ENCODE measurements at places on chromosomes 6 and 20.

- DNase-seq = no peak
These were observed 141.6 kb downstream of the DHX35 start for GRCh38 chr20:39103732-39104131.

- DNase-seq = no peak
These were observed 51.9 kb downstream of the MAFB start for GRCh38 chr20:40637176-40637575.

- no peak for DNase-seq
These were observed 49.1 kb upstream of the TMEM30A start for GRCh38 chr6:75333676-75334200.

DNA sequence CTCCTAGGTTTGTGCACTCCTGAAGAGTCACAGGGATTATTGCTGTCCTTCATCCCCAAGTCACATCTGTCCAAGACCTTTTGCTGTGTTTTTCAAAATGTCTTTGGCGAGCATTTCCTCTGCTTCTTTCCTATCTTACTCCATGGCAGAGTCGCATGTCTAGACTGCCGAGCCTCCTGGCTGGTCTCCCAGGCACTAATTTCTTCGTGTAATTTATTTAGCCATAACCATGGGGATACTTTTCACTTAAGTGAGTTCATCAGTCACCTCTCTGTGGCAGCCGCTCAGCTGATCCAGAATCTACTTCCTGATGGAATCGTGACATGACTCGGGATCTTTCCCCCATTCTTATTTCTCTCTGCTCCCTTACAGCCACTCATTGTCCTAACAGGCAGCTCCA, 25.8 kb downstream of the ADGRF5 start:
- no peak for DNase-seq

GRCh38 chr20:19889011-19889953, 127.9 kb upstream of the NAA20 start:
- DNase-seq = no peak

GRCh38 chr6:83433177-83433576, 2.3 kb upstream of the ME1 start:
- no peak for DNase-seq

DNA sequence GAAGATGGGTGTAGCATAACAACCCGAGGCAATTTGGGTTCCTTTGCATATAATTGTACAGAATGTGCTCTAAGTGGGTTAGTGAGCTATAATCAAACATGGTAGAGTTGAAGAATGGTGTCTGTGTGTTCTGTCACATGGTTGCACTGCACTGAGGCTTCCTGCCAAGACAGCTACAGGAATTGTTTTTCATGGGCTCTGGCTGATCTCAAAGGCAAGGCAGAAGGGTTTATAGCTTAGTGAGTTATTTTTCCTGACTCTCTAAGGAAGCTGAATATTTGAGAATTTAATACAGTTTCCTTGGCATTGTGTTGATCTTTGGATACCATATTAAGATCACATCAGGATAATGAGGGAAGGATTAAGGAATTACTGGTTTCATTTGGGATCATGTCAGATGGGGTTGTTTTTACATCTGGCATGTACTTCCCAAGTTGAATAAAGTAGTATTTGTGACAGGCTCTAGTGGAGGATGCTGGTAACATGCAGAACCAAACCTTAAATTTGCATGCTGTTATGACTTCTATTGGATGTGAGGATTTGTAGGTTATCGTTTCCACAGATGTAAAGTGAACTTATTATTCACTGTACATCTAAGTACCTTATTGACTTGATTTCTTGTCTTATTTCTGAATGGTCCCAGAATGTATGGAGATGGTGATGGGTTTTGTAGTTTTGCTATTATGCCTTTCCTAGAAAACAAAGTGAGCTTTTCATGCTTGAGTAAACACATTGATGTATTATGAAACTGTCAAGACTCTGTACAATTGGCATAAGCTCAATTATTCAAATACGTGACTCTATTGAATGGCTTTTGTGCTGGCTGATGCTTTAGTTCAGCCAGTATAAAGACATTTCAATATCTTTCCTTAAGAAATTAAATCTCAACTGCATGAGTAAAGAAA, 43.3 kb downstream of the LRRC1 start:
- no peak for DNase-seq

DNA sequence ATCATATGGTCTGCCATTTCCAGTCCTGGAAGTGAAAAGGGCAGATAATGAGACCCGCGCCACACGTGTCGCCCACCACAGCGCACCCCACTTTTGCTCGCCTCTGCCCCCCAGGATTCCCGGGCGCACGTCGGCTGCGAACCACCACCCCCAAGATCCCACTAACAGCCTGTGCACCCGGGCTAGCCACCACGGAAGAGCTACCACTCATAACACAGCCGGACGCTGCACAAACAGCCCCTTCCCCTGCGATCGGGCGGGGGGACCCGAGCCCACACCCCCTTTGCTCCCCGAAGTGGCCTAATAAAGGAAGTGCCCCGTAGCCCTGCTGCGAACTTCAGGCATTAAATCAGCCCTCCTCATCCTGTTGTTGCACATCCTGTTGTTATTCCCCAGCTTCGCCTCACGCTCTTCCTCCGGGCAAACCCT, 506 bp downstream of the CITED2 start:
- no peak for DNase-seq

DNA sequence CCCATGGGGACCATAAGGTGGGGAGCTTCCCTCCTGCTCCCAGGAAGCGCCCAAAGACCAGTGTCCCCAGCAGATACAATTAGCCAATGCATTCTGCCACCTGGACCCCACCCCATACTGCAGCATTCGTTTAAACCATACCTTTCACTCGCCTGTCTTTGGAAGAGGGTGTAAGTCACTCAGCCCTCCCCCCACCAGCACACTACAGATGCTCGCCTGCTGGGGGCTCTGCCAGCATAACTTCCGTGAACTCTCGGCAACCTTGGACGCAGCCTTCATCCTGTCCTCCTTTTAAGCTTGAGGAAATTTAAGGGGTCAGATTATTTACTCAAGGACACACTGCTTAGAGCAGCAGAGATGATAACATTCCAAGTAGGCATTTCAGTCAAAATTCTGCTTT, 94.4 kb upstream of the NAA20 start:
- no peak for DNase-seq

DNA sequence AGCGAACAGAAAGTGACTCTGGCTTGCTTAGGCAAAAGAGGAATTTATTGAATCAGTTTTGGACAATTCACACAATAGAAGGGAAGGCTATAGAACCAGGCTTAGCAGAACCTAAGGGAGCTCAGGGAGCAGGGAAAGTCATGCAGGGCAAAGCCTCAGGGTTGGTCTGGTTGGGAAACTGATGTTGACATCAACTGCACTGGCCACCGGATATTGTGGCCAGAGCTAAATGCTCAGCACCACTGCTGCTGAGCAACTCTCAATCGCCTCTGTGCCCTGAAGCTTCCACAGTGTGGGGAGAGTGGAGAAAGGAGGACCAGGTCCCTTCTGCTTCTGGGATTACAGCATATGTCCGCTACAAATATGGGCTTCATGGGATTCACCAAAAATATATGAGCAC, 93.3 kb upstream of the GCM1 start:
- DNase-seq = no peak

GRCh38 chr6:114998492-114998891, 655.7 kb upstream of the HS3ST5 start:
- DNase-seq = no peak

- DNase-seq = no peak
These were observed 273.9 kb upstream of the THEMIS start for GRCh38 chr6:128174724-128175123.

- no peak for DNase-seq
These were observed 39.7 kb downstream of the SIRPA start for GRCh38 chr20:1934721-1935573.

DNA sequence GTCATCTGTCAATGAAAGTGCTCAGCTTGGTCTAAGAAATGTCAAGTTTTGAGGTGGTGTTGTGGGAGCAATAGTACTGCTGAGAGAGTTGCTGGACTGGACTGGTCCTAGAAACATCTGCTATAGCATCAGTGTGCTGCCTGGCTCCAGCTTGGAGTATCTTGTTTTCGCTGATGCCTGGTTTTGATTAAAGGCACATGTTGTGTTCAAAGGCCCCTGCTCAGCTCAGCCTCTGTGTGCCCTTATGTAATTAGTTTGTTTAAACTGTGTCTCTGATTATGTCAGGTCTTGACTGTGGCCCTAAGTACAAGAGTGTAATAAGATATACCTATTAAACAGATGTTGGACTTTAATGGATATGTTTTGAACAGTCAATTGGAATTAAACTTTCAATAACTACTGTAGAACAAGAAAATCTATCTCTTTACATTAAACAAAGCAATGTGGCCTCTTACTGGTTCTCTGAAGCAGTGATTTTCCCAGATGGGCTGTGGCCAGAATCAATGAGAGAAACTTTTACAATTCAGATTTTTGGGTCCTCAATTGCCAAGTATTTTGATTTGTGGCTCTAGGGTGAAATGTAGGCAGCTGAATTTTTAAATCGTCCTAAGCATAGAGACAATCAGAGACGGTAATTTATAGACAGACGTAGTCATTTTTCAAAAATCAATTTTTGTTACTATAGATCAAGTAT, 668.2 kb downstream of the DHX35 start:
- DNase-seq = no peak

DNA sequence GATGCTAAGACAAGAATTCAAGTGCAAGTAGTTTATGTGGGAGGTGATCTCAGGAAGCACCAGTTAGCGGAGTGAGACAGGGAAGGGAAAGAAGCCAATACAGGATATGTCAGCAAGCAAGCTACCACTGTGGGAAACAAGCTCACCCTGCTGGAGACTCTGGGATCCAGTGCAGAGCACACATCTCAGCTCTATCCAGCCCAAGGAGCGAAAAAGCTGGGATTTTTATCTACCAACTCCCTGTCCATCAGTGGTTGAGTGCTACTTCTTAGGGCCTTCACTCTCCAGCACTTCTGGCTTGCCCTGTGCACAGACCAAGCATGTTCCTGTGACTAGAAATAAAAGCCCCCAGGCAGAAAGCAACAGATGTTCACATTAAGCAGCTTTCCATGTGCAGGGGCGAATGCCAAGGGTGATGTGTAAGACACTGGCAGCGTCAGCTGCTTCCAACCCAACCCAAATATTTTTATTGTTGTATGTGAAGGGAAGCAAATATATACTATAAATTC, 10.8 kb upstream of the RNF24 start:
- DNase-seq = no peak

- no peak for DNase-seq
These were observed 96.2 kb upstream of the BTN3A2 start for GRCh38 chr6:26268659-26269402.

DNA sequence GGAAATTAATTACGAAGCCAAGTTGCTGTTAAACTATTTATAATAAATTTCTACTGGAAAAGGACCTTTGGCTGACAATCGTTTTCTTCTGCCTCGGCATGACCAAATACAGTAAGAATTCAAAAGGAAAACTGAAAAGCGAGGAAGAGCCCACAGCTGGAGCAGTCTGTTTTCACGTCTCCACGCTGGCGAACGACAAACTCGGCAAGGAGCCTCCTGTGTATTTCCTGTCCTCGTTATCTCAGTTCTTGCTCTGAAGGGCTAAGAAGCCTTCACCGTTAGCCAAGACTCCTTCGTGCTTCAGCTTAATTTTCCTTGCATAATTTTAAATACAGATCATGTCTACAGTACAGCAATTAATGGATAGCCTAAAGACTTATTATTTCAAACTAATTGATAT, 214.3 kb upstream of the PLCB4 start:
- no peak for DNase-seq

GRCh38 chr6:91288741-91289140, 701.9 kb upstream of the MAP3K7 start:
- DNase-seq = no peak

DNA sequence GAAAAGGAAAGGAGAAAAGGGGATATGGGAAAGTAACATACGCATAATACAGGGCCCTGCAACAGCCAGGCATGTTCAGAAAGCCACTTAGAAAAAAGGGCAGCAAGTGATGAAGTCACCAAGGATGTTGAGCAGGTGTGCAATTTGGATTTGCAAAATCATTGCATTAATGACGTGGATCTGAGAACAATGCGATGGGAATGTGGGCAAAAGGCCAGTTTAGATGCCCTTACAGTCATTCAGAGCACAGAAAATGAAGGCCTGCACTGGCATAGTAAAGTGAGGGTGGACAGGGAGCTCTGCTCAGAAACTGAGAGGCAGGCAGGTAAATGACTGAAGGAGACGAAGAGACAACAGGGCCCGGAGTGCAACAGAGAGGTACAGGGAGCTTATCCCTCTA, 123.7 kb upstream of the NHSL1 start:
- DNase-seq = no peak

- no peak for DNase-seq
These were observed 19.1 kb upstream of the PGK2 start for GRCh38 chr6:49806145-49806544.

- no peak for DNase-seq
These were observed 44.9 kb upstream of the PKHD1 start for GRCh38 chr6:52132292-52132691.

DNA sequence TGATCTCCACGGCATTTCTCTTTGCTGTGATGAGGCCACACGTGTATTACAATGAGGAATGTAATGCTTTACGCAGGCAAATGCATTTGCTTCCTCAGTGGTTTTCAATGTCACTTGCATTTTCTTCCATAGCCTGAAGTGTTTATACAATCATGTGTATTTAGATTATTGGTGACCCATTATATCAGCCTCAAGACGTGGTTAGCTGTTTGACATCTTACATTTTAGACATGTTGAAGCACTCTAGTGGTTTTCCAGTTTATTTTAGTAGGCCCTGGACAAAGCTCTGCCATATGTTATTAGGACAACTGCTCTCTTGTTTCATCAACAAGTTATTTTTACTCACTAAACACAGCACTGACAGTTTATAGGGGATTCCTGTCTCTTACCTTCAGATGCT, 200.4 kb downstream of the UTRN start:
- DNase-seq = no peak

DNA sequence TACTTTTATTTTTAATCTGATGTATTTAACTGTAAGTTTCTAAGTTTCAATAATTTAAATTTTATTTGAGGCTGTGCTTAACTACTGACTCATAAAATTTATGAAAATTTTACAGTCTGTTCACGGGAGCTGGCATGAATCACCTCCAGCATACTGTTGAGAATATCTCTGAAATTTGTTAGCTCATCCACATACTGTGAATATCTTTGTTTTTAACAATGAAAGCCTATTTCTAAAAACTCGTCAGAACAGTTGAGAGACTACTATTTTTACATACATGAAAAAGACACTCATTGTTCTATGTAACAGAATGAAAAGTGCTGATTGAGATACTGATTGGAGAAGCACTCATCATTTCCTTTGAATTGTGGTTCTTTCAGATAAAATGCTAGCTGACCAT, 749.3 kb downstream of the TENT5A start:
- no peak for DNase-seq

DNA sequence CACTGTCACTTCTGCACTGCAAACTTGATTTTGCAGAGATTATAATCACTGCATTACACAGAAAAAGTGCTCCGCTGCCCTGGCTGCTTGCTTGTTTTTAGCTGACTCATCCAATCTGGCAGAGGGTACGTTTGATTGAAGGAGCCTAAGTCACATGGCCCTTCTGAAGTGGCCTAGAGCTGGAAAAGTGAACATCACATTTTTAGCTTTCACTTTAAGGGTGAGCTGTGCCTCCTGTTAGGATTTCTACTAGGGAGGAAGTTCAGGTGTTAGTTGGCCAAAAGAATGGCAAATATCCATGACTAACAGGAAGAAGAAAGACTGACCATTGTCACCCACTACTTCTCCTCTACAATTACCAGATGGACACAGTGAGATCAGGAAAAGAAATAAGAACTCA, 889.1 kb upstream of the MAP3K7 start:
- no peak for DNase-seq

GRCh38 chr20:59835057-59835447, 98.4 kb downstream of the SYCP2 start:
- DNase-seq = no peak

GRCh38 chr6:132361101-132361500, 40.2 kb downstream of the MOXD1 start:
- DNase-seq = no peak

Measured in GM19239 (cell line).